Thyroid gland (tissue), 4 donors: ENCODE measurements at places on chromosomes 3 and 15. TPM values are rescaled to one million over a fixed set of nuclear protein-coding genes. Genes with fewer than 3 reads are reported as not detected.

DNA sequence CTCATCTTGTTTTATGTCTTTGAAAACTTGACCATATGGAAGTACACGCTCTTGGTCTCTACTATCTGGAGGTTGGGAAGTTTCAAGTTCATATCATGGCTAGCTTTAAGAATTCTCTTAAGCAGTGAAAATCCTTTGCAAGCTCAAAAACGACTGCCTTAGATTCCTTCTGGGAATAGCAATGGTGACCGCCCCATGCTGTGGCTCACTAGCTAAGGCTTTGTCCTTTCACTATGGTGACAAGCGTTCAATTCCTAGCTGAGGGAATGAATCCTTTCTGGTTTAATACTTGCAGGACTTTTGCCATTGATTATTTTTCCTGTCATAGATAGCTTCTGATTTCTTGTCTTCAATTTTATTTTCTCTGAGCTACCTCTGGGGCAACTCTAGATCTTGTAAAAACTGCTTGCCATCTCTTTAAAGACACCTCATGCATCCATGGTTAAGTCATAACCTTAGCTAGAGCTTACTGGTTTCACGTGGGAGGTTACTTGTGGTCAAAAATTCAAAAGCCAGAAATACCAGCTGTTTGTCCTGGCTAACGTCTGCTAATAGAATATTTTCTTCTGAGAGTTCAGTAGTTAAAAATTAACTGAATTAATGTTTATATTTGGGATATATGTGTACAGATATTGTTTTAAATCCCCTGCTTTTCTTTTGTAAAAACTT, 673.4 kb upstream of the CBLB start:
- H3K27ac ChIP-seq, result no peak overlapping the region
- H3K4me3 ChIP-seq, result no peak overlapping the region
- no peak for DNase-seq

DNA sequence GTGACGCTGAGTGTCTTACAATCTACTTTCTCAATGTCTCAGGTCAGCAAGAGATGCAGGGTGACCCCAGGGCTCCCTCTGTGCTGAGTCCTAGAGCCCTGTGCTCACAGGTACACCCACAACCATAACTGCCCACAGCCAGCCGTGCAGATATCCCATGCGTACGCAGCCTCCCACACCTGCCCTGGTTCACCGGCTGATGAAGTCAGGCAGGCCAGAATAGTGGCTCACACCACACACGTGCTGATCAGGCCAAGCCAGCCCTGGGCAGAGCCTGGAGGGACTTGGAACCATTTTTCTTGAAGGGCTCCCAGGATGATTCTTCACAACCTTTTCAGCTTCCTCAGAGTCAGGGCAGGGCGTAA, 63.6 kb upstream of the RPL32 start:
- H3K4me1 ChIP-seq, result no peaks in the 10 kb centered on the region
- no peak overlapping the region for H3K4me3 ChIP-seq
- H3K36me3 ChIP-seq, result peaks cover 49% of the 10 kb centered on the region
- no peaks in the 10 kb centered on the region for H3K27me3 ChIP-seq

- no peak overlapping the region for H3K4me3 ChIP-seq
- H3K27me3 ChIP-seq, result no peaks in the 10 kb centered on the region
- no peak overlapping the region for H3K27ac ChIP-seq
- DNase-seq, result no peak
- no peaks in the 10 kb centered on the region for H3K4me1 ChIP-seq
These were observed 175.1 kb upstream of the ATP11B start for GRCh38 chr3:182618085-182618732.

DNA sequence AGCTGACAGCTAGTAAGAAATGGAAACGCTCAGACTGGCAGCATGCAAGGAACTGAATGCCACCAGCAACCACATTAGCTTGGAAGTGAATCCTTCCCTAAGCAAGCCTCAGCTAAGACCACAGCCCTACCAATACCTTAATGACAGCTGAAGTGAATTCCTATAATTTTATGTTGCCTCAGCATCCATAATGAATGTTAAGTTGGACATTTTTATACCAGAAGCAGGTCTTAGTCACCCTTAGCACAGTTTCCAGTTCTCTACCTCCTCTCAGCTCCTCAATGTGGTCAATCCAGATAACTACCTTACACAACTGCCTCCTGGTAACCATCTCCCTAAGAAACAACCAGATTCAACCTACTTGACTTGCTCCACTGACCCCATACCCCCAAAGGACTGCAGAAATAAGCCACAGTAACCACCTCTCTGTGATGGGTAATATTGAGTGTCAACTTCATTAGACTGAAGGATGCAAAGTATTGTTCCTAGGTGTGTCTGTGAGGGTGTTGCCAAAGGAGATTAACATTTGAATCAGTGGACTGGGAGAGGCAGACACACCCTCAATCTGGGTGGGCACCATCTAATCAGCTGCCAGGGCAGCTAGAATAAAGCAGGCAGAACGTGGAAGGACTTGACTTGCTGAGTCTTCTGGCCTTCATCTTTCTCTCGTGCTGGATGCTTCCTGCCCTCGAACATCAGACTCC, 33.5 kb downstream of the NEDD4 start:
- no peak overlapping the region for H3K4me3 ChIP-seq
- no peaks in the 10 kb centered on the region for H3K27me3 ChIP-seq
- H3K4me1 ChIP-seq, result no peaks in the 10 kb centered on the region
- H3K27ac ChIP-seq, result no peak overlapping the region

DNA sequence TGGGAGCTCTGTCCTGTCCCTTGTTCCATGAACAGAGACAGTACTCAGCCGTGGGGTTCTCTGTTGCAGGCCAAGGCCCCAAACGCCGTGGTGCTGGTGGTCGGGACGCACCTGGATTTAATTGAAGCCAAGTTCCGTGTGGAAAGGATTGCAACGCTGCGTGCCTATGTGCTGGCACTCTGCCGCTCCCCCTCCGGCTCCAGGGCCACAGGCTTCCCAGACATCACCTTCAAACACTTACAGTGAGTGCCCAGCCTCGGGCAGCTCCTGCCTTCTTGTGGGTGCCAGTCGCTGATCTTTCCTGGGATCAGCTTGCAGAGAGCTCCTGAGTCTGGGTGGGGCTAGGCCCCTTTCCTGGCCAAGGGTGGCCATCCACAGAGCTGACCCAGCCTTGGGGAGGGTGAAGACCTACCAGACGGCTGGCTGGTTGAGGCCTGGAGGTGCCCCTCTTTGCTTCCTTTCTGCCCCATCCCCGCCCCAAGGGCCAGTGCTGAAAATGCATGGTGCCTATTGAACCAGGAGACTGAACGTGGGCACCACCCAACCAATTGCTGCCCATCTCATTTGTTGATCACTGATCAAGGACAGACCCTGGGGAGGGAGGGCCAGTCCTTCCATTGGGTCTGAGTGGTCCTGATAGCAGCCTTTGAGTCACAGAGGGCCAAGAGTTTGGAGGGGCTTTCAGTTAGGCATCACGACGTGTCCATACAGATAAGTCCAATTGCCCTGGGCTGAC, 106.9 kb downstream of the LRRK1 start:
- no peaks in the 10 kb centered on the region for H3K36me3 ChIP-seq
- H3K27ac ChIP-seq, result no peak overlapping the region
- no peaks in the 10 kb centered on the region for H3K27me3 ChIP-seq
- H3K4me3 ChIP-seq, result no peak overlapping the region

- no peaks in the 10 kb centered on the region for H3K27me3 ChIP-seq
- no peaks in the 10 kb centered on the region for H3K36me3 ChIP-seq
- H3K27ac ChIP-seq, result no peak overlapping the region
- no peak for DNase-seq
- H3K4me1 ChIP-seq, result no peaks in the 10 kb centered on the region
These were observed 45.4 kb upstream of the UBE2E1 start for GRCh38 chr3:23760325-23760724.

DNA sequence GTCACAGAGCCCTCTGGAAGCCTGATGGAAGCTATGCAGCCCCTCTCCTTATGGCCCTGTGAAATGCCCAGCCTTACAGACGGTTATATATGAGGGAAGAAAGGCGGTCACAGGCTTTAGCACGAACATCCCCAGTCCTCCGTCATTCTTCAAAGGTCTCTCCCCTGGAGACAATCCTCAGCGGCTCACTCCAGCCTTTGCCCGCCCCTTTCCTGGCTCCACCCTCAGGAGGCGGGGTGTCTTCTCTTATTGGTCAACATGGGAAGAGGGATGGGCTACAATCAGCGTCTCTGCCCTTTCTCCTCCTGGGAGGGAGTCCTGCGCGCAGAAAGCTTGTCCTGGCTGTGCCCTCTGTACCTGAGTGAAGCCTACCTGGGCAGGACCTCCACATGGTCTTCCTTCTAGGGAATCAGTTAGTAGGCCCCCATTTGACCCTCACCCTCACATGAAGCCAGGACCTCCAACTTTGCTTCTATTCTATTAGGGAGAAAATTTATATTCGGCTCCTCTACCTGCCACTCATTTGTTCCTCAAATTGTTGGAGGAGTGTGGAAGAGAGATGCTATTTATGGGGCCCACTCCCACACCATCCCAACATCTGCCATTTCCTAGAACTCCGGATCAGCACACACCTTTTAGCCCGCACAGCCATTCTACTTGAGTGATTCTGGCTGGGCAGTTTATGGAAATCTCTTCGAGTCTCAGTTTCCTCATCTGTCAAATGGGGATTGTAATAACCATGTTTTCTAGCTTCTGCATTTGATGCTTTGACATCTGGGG, 112.9 kb upstream of the SLC6A11 start:
- H3K36me3 ChIP-seq, result no peaks in the 10 kb centered on the region
- H3K4me3 ChIP-seq, result no peak overlapping the region
- no peak overlapping the region for H3K27ac ChIP-seq
- peaks cover 9% of the 10 kb centered on the region for H3K27me3 ChIP-seq
- no peak for DNase-seq

GRCh38 chr15:101482526-101483371, 6.8 kb downstream of the PCSK6 start:
- H3K36me3 ChIP-seq, result no peaks in the 10 kb centered on the region
- no peak overlapping the region for H3K27ac ChIP-seq
- DNase-seq, result no peak

- no peak overlapping the region for H3K4me3 ChIP-seq
- H3K27me3 ChIP-seq, result no peaks in the 10 kb centered on the region
- H3K27ac ChIP-seq, result no peak overlapping the region
- peaks cover 4% of the 10 kb centered on the region for H3K4me1 ChIP-seq
- DNase-seq, result no peak
- no peaks in the 10 kb centered on the region for H3K36me3 ChIP-seq
These were observed 43.0 kb downstream of the RASA2 start for GRCh38 chr3:141529717-141530414.

DNA sequence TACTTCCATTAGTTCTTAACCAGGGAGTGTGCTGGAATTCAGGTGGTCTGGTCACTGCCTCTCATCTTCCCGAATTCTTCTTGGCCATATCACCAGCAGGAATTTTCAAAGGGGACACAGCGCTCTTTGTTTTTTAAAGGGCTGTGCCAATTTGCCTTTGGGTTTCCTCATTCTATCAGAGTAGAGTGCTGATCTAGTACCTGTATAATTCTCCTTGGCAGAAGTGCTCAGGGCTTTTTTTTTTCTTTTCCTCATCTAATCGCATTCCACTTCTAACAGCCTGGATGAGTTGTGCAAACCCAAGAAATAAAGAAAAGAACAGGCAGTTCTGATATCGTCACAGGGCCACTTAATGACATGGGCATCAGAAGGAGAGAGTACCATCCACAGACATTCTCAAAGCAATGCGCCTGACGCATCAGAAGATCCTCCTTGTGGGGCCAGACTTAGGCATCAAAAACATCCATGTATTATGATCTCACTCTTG, 121.0 kb downstream of the ASB7 start:
- H3K4me1 ChIP-seq, result peaks cover 22% of the 10 kb centered on the region
- no peaks in the 10 kb centered on the region for H3K27me3 ChIP-seq
- no peaks in the 10 kb centered on the region for H3K36me3 ChIP-seq
- H3K27ac ChIP-seq, result peak overlapping the region; percentile 95

DNA sequence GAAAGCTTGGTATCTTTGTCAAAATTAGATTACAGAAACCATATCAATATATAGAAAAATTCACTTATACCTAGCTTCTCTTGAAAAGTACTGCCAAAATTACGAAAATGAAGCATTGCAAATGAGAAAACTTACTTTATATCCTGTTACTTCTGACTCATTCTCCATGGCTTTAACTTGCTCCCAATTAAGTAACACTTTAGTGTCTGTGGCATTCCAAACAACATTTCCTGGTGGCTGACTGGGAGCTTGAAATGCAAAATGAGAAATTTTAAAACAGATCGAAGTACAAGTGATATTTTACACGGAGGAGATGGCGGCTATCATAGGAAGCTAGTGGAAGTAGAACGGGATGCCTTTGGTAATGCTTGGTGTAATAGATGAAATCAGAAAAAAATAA, 347.3 kb downstream of the CNTN3 start:
- H3K36me3 ChIP-seq, result no peaks in the 10 kb centered on the region
- no peak overlapping the region for H3K4me3 ChIP-seq
- H3K27ac ChIP-seq, result no peak overlapping the region
- no peaks in the 10 kb centered on the region for H3K27me3 ChIP-seq

DNA sequence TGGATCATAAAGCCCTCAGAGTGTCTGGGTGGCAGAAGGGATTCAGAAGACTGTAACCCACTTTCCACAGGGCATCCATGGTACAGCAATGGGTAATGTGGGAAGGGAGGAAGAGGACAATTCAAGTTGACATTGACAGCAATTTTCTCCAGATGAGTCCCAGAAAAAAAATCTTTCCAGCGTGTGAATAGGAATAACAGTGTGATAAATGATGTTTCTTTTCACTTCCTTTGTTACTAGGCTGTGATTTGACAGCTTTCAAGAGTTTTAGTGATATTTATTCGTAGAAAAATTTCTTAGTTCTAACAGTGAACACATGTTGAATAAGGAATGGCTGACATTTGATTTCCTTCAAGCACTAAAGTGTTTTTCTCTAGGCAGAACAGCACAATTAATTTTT, 186.4 kb downstream of the CADPS start:
- no peak for DNase-seq
- no peak overlapping the region for H3K4me3 ChIP-seq
- H3K27ac ChIP-seq, result no peak overlapping the region
- H3K36me3 ChIP-seq, result no peaks in the 10 kb centered on the region

The IGF2BP2 gene
- 16.2 TPM for total RNA-seq

DNA sequence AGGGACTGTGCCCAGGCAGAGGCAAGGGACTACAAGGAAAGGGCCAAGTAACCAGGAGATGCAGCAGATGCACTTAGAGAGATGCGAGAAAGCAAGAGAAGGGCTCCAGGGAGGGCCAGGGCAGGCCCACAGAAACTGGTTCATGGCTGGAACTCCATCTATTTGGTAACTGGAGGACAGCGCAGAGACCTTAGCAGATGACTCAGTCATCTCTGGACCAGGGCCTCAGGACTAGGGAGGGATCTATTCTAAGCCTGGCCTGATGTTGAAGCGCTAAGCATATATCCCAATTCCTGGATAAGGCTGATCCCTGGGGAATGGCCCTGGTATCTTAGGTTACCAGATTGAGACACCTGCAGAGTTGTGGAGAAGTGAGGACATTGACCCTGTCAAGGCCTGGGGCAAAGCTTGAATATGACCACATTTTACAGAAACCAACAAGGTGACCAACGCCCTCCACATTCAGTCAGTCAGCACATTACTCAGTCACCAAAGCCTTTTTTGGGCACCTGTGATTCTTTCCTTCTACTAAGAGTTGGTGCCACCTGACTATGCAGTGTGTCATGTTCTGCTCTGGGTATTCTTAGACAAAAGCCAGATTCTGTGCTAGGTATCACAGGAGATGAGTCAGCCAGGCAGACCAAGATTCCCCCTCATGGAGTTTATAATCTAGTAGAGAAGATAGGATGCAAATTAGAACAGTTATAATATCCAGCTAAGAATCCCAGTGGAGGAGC, 68.4 kb upstream of the SLCO3A1 start:
- H3K27ac ChIP-seq, result no peak overlapping the region
- no peak for DNase-seq
- peaks cover 11% of the 10 kb centered on the region for H3K4me1 ChIP-seq
- H3K4me3 ChIP-seq, result no peak overlapping the region
